ENCODE measurements at places on chromosomes 1 and 21.

GRCh38 chr1:45718289-45718688, 30.3 kb downstream of the TMEM69 start:
- DNase-seq, result no peak

- no peak for DNase-seq
These were observed 16.7 kb downstream of the CAMTA1 start for GRCh38 chr1:6801966-6802365.

GRCh38 chr1:201219481-201220387, 29.1 kb downstream of the IGFN1 start:
- no peak for DNase-seq

DNA sequence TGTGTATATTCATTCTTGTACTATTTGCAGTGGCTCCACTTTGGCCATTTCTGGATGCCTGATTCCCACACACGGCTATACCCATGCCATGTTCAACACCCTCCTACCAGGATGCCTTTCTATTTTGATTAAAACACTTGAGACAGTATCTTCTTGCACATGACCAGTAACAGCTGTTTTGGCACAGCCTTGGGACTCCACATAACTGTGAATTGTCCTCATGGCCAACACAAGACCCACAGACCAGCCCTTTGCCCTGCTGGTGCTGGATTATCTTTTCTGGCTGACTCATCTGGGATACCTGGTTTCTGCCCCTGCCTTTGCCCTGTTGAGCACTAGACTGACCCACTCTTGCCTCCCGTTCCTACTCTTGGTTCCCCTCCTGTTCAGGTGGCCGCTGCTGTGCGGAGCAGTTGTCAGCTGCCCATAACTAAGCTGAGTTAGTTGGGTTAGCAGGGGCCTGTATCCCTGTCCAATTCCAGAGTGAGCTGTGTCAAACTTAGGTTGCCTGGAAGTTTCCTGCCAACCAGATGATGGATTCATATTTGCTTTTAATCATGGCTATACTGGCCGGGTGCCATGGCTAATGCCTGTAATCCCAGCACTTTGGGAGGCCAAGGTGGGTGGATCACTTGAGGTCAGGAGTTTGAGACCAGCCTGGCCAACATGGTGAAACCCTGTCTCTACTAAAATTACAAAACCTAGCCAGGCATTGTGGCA, 10.8 kb upstream of the EYA3 start:
- DNase-seq, result no peak

GRCh38 chr1:118335331-118335732, 150.3 kb upstream of the SPAG17 start:
- DNase-seq, result no peak

DNA sequence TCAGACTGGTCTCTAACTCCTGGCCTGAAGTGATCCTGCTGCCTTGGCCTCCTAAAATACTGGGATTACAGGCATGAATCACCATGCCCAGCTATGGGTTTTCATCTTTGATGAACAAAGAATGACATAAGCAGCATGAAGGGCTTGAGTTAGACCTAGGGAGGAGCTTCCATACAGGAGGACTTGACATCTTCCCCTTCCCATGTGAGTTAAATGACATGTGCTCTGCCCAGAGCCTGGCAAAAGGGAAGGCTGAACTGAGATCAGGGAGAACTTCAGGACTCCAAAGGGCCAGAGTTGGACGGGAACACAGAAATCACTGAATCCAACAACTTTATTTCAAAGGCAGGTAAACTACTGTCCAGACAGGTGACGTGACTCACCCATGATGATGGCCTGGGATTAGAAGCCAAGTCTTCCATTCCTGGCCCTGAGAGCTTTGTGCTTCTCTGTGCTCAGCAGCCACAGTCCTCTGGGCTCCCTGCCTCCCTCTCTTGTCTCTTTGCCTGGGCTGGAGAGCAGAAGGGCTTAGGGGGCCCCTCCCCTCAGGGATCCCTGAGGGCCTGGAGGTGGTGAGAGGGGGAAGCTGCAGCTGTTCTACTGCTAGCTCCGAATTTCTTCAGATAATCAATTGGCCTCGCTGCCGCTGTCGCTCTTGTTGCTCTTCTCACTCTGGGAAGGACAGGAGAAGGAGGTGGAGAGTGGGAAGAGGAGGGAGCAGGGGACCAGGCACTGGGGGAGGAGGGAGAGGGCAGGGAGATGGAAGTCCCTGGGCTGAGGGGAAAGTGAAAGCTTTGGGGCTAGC, 7.6 kb downstream of the NHLH1 start:
- no peak for DNase-seq
